ENCODE measurements at places on chromosomes 12 and 14. TPM values are rescaled to one million over a fixed set of nuclear protein-coding genes. Genes with fewer than 3 reads are reported as not detected.

RDH5 gene
- total RNA-seq, result 2.3 TPM

JAG2 gene
- 27.4 TPM for total RNA-seq

HOXC10 gene
- total RNA-seq, result 3.0 TPM

HOXC6 gene
- 4.9 TPM for total RNA-seq

ATG14 gene
- 4.4 TPM for total RNA-seq

TMEM253 gene
- total RNA-seq, result 0.88 TPM
